ENCODE measurements at places on chromosomes 5 and 9.

DNA sequence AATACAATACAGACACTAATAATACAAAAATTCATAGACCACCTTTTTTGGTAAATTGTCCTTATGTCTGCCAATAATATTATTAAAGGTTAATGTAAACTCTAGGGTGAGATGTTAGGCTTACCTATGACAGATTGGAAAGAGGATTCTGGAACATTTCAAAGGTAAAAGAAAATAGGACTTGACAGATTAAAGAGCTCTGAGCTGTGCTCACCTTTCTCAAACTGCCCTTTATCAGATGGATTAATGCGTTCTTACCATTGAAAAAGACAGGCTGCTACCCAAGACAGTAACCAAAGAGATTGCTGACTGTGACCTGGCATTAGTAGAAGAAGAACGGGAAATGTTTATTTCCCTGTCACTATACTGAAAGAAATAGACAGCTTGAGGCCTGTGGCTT lies 156.1 kb upstream of the MRPS30 start:
- DNase-seq, result no peak

DNA sequence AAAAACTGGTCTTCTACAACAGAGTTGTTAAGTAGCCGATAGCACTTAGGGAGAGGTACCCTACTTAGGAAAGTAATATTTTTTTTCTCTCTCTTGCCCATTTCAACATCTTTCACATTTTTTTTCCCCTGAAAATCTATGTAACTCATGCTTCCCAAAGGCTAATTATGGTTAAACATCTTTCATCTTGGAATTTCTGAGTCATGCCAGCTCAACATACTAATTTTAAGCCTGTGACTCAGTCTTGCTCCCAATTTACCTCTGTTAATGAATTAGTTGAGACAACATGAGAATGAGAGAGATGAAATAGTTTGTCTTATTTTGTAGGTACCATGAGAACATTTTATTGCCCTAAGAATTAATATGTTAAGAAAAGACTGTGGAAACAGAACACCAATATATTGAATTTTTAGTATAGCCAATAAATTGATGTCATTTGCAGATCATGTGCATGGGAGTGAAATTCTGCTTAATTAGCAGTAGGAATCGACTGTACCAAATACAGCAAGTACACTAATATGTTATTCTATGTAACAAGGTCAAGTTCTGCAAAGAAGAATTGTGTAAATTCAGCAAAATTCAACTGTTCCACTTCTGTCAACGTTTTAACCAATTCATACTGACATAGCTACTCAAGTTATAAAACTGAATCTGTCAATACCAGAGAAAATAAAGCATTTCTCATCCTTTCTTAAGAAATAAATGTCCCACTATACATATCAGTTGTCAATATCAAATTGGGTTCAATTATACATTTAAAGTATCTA lies 550.0 kb downstream of the PTPRD start:
- DNase-seq, result peak; percentile 6

DNA sequence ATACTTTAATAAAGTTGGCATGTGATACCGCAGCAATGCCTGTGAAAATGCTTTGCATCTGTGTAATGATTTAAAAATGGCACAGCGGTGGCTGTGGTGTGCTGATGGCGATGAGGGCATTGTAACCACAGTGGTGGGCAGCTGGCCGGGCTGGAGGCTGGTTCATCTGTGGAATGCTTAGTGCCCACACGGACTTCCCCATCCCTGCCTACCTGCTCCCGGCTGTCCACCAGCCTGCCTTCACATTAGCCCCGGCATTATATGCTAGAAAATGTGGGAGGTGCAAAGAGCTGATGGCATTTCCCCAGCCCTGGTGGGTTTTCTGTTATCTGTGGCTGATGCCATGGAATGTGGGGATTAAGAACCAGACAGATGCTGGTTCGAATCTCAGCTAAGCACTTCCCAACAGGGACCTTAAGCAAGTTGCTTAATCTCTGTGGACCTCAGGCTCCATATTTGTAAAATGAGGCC lies 2.9 kb upstream of the NDST1 start:
- DNase-seq, result no peak

DNA sequence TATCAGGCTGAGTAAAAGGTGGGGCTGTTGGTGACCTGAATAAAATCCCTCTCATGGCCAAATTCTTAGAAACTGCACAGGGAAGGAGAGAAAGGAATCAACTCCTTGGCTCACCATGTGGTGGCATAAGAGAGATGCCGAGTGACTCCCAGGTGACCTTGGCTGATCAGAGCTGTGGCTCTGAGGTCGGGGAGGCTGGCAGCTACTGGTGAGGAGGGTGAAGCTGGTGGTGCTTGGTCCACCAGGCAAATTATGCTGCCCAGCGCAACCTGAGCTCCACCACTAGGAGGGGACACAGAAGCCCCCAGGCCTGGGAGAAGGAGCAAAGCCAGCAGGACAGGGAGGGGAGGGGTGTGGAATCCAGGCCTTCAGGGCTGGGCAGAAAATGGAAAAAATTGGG lies 111.2 kb upstream of the IL12B start:
- no peak for DNase-seq

- no peak for DNase-seq
These were observed 262.2 kb downstream of the EFNA5 start for GRCh38 chr5:107408564-107408963.

GRCh38 chr5:1545126-1545804 lies 21.5 kb upstream of the LPCAT1 start:
- DNase-seq, result no peak

DNA sequence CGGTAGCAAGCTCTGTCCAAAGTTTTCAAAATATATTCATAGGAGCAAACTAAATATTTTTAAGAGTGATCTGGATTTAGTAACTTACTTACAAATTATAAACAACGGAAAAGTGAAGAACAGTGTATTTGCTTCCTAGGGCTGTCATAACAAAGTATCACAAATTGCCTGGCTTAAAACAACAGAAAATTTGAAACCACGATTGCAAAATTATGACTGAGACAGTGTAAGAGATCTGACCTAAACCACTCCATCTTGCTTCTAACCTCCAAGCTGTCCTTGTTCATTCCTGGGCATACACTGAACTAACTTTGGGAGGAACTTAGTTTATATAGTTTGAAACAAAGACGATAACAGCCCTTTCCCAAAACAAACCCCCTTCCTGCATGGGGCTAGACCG lies 202.0 kb upstream of the CDH6 start:
- DNase-seq, result no peak

DNA sequence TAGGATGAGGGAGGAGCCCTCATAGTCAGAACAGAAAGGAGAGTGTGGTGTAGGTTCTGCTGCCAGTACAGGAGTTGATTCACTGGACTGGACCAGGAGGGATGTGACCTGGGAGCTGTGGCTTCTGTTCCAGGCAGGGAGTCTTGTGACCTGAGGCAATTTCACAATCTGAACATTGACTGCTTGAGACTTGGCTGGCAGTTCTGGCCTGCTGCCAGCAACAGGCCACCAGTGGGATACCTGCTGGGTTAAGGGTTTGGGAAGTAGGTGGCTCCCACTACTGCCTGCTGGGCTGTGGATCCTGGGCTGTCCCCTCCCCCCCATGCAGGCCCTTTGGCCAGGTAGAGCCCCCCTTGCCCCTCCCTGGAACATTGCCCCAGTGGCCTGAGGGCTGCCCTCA lies 268.6 kb upstream of the ARRDC3 start:
- no peak for DNase-seq

- no peak for DNase-seq
These were observed 255.5 kb upstream of the SEMA6A start for GRCh38 chr5:116830079-116830478.

DNA sequence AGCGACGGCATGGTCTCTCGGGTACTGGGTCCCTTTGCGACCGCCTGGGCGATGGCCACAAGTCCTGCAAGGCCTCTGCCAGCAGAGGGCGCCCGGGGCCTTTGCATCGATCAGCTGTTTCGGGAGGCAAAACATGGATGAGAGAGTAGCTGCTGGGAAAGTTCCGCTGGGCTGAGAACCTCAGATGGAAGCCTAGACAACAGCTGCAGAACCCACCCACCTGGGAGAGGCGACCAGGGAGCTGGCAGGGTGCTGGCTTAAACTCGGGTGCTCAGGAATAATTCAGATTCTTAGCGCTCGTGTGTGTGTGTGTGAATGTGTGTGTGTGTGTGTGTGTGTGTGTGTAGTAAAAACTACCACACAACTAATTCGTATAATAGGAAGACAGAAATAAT lies 50.0 kb downstream of the TRIM32 start:
- peak; percentile 94 for DNase-seq

GRCh38 chr5:146301626-146302025 lies 37.0 kb upstream of the POU4F3 start:
- DNase-seq, result no peak

GRCh38 chr9:113633782-113634595 lies 170.5 kb downstream of the RGS3 start:
- no peak for DNase-seq

DNA sequence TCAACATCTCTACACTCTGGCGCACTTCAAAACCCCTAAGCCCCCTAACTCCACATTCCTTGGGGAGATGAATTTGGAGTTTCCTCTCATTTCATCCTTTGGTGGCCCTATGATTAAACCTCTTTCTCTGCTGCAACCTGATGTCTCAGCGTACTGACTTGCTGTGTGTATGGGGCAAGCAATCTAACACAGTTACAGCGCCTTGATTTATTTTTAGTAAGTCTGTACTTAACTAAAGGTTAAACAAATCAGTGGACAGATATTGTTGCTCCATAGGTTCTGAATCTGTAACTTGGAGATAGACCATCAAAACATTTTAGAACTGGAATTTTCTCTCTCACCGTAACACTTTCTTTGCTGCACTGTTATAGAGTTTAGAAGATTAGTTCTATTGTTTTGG lies 452.8 kb downstream of the IRX1 start:
- no peak for DNase-seq

DNA sequence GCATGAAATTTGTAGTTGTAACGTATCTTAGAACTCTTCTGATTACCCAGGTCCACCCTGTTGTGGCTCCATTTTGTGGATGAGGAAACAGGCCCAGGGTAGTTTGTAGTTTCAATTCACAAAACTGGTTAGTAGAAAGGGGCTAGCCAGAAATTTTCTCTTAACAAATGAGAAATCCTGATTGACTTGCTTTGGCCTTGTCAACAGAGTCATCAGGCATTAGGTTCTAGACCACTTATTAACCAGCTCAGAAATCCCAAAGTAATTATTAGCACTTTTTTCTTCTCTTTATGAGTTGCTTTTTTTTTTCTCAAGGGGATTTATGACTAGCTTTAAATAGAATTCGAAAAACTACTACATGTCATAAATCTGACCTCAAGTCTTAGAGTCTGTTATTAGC lies 160.2 kb downstream of the SH3GL2 start:
- DNase-seq, result no peak

- DNase-seq, result no peak
These were observed 224.5 kb downstream of the MAST4 start for GRCh38 chr5:66820630-66821207.

GRCh38 chr9:137583957-137584356 lies 5.2 kb upstream of the DPH7 start:
- DNase-seq, result no peak
